ENCODE measurements at places on chromosomes 7 and 10.

GRCh38 chr10:9302140-9302746 is 1247.8 kb downstream of the GATA3 start:
- no peak for DNase-seq

DNA sequence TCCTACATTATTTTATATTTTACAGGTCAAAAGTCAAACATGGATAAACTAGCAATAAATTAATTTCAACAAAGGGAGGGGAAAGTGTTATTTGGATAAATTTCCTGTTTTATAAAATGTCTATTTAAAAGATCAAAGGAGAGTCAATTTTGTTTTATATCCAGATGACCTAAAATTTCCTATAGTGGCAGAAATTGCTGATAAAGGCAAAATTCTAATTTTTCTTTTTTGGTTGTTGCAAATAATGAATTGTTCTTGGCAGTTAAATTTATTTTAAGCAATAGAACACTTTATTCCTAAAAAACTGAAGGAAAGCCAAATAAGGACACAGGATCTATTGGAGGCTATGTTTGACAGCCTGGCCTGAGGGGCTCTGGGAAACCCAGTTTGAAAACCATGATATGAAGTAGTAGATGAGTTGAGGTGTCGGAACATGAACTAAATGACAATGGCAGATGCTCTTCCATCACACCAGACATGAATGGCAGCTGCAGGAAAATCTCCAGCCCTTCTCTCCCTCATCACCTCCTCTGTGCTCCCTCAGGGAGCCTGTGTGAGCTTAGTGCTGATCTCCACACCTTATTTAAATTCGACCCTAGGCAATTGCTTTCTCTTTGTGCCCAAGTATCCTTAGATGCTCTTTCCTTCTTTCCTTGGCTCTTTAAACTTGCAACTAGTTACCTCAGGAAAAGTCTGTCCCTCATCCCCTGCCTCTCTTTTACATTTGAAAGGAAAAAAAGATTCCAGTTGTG is 395.0 kb downstream of the THSD7A start:
- no peak for DNase-seq

DNA sequence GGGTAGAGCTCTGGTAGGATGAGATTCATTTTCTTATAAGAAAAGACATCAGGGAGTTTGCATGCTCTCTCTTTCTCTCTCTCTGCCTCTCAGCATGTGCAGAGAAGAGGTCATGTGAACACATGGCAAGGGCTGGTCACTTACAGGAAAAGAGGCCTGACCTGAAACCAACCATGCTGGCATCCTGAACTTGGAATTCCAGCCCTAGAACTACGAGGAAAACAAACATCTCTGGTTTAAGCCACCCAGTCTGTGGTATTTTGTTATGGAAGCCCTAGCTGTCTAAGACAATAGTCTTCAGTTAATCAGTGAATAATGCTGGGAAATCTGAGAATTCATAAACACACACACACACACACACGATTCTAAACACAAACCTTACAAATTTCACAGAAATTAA is 1104.2 kb upstream of the LRRN3 start:
- DNase-seq: no peak

GRCh38 chr7:90749774-90750173 is 153.7 kb downstream of the CDK14 start:
- no peak for DNase-seq

DNA sequence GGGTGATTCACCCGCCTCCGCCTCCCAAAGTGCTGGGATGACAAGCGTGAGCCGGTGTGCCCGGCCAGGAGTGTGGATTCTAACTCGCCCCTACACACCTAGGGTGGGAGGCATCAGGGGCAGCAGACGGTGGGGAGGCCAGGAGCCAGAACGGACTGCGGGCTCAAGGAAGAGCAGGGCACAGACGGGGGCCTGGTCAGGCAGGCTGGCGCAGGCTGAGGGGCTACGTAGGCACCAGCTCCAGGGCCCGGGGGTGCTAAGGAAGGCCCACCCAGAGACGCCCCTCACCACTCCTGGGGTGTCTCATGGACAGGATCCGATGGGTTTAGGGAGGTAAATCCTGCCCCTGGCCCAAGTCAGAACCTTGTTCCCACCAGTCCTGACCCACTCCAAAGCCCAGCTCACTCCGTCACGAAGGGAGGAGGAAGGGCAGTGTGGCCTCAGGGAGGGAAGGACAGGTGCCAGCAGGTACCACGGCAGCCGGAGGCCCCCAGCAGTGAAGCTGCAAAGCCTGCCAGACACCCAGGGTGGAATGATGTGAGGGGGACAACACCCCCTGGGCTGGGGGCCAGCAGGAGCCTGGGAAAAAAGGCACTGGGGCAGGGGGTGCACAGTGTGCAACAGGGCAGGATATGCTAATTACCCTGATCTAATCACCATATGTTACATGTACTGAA is 251.4 kb downstream of the MAD1L1 start:
- DNase-seq: no peak

DNA sequence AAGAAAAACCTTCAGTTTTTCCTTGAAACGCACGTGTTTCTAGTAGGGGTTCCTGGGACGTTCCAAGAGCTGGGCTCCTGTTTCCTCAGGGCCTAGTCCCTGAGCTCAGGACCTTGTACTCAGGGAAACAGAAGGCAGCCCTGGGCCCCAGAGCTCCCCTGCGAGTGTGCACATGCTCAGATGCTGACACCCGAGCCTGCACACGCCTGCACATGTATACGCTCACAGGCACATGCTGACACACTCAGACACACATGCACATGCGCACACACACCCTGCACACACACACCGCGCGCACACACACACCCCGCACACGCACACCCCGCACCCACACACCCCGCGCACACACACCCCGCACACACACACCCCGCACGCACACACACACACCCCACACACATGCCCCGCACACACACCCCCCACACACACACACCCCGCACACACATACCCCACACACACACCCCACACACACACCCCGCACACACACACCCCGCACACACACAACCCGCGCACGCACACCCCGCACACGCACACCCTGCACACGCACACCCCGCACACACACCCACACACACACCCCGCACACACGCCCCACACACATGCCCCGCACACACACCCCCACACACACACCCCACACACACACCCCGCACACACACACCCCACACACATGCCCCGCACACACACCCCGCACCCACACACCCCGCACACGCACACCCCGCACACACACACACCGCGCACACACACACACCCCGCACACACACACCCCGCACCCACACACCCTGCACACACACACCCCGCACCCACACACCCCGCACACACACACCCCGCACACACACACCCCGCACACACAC is 52.2 kb downstream of the CALML3 start:
- DNase-seq: no peak

- DNase-seq: peak; percentile 71
These were observed 25.3 kb downstream of the CCDC6 start for GRCh38 chr10:59880971-59881510.

DNA sequence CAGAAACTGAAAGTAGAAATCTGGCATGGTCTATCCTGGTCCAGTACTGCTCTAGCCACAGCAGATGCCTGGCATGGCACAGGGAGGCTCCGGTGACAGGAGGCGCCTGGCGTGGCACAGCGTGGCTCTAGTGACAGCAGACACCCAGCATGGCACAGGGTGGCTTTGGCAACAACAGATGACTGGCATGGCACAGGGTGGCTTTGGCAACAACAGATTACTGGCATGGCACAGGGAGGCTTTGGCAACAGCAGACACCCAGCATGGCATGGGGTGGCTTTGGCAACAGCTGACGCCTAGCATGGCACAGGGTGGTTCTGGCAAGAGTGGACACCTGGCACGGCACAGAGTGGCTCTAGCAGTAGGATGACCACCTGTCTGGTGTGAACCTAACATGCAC is 480.5 kb upstream of the FOXK1 start:
- no peak for DNase-seq

DNA sequence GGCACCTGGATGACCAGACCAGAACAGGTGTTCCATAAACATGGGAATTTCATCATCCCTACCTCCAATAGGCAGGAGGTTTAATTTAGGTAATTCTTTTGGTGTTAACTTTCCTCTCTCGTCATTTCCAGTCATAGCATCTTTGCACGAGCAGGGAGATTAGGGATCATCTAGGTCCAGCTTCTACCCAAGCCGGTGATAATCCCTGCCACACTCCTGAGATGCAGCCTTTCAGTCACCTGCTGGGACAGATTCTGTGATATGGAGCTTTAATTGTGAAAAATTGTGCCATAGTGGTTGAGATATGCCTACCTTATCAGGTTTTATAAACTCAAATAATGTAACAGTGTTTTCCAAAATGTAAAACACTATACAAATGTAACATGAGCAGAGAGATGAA is 191.8 kb upstream of the AOAH start:
- DNase-seq: no peak

GRCh38 chr10:34386921-34387320 is 428.2 kb downstream of the PARD3 start:
- DNase-seq: no peak

DNA sequence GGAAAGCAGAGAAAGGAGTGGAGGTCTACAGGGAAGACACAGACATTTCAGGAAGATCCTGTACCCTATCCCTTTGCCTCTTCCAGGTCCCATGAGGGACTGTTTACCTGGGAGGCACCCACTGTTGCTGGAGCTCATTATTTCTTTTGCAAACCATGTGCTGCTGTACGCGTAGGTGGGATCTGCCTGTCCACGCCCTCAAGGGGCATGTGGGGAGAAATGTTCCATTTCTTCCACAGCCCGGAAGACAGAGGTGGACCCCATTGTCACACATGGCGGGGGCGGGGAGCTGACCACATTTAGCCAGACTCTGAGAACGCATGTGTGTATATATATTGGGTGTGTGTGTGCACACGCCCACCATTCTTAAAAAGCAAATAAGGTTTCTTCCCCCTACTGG is 2.0 kb downstream of the PLXNA4 start:
- DNase-seq: no peak

DNA sequence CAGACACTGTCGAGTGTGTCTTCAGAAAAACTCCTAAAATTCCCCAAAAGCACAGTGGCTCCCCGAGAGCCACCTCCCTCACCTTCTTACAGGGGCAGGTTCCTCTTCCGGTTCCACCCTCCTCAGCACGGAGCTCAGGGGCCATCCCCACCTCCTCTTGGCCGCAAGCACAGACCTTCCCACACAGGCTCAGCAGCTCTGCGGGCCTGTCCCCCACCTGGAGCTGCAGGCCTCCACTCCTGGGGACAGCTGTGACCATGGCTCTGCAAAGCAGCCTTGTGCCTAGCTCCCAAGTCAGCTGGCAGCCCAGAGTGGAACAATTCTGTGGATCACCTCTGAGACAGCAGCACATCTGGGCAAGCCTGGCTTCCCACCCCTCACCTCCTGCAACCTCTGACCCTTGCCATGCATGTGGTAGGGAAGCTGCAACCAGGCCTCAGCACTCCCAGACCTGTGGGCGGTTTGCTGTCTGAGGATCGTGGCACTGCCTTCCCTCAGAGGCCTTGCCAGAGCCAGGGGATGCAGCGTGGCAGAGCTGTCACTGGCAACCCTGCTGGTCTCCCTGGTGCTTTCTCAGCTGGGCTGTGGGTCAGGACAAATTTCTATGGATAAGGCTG is 79.7 kb downstream of the ALOX5 start:
- no peak for DNase-seq

- DNase-seq: no peak
These were observed 42.6 kb downstream of the PNLIPRP2 start for GRCh38 chr10:116663342-116663741.

DNA sequence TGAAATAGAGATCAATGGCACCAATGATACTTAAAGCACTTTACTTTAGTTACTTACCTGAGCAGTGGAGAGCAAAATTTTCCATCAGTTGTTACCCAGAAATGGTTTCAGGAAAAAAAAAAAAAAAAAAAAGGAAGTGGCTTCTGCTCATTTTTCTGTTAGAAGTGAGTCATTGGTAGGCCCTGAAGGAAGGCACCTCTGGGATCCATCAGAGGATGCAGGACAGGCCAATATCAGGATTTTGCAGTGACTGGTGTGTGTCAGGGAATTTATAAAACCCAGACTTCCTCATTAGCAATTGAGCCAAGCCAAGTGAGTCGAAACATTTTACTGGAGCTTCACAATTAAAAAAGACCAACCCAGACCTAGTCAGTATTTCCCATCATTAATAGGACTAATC is 2.3 kb upstream of the SMIM30 start:
- no peak for DNase-seq

DNA sequence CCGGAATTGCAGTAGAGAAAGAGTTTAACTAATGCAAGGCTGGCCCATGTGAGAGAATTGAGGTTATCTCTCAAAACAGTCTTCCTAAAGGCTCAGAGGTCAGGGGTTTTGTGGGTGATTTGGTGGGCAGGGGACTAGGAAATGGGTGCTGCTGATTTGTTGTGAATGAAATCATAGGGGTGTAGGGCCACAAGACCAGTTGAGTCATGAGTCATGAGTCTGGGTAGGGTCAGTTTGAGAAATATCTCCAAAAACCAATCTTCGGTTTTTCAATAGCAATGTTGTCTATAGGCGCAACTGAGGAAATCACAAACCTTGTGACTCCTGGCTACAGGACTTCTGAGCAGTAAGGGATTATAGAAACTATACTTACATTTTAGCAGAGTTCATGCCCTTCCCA is 460.0 kb upstream of the NRP1 start:
- no peak for DNase-seq

- DNase-seq: no peak
These were observed 195.4 kb downstream of the EBF3 start for GRCh38 chr10:129768437-129769355.

DNA sequence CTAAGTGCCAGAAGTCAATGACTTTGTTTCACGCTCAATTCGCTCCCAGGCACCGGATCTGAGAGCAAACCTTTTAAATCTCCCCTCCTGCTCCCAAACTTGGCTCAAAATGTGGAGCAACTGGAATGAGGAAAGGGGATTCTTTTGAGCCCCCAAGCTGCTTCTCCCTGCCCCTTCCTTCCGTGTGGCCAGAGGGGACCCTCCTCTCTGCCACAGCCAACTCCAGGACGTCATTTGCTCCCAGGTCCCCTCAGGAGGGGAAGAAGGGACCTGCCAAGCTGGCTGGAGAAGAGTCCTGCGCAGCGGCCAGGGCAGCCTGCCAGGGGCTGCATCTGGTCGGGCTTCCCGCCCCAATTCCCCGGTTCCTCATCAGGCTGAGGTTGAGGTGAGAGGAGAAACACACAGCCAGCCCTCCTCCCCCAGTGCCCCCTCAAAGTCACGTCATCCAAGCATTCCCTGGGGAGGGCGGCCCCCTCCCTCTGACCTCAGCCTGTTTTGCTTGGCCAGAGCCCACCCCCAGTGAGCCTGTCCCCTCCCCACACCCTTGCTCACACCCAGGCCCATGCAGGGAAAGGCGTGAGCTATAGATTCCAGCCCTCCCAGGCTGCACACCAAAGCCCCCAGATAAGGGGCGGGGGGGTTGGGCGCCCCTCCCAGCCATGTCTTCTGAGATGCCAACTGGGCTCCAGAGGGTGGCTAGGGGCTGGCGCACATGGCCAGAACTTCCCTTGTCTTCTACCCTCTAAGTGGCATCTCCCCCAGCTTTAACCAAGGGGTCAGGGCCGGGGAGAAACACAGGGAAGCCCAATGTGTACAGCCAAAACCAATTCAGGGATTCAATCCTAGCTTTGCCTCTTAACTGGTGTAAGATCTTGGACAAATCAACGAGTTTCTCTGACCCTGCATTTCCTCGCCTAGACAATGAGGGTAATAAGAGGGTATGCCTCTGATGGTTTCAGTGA is 35.0 kb downstream of the SH3PXD2A start:
- no peak for DNase-seq
